ENCODE measurements at places on chromosomes 12 and 14.

- DNase-seq = no peak
Observed at GRCh38 chr14:76322594-76323220, 53.2 kb upstream of the ESRRB start.

DNA sequence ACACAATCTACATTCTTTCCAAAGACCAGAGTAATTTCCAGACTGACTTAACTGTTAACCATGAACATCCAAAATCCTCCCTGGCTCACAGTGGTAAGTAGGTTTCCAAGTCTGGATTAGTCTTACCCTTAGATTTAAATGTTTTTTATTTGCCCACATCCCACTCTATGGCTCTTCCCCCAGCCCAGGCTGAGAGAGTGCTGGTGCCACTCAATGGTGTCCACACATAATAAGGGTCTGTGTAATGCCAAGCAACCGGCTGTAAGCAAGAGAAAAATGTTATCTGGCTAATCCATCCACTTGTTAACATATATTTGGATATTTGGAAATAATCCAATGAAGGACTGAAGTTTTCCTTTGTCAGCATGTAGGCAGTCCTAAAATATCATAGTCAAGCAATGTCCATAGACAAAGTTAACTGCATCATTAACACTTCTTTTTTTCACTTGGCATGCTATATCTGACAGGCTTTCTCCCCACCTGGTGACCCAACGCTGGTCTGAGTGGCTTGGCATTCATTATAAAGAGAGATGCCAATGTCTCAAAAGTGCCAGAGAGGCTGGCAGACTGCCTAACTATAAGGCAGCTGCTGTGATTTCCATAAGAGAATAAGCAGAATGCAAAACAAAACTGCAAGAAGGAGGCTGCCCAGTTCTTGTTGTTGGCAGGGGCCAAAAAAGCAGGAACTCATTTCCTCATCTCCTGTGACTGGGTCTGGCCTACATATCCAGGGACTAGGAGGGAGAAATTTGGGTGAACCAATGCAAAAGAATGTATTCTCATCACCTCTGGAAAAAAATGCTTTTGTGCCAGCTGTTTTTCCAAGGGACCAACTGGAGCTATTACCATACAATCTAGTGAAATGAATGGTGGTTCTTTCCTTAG, 13.9 kb upstream of the HOXC13 start:
- no peak for DNase-seq

DNA sequence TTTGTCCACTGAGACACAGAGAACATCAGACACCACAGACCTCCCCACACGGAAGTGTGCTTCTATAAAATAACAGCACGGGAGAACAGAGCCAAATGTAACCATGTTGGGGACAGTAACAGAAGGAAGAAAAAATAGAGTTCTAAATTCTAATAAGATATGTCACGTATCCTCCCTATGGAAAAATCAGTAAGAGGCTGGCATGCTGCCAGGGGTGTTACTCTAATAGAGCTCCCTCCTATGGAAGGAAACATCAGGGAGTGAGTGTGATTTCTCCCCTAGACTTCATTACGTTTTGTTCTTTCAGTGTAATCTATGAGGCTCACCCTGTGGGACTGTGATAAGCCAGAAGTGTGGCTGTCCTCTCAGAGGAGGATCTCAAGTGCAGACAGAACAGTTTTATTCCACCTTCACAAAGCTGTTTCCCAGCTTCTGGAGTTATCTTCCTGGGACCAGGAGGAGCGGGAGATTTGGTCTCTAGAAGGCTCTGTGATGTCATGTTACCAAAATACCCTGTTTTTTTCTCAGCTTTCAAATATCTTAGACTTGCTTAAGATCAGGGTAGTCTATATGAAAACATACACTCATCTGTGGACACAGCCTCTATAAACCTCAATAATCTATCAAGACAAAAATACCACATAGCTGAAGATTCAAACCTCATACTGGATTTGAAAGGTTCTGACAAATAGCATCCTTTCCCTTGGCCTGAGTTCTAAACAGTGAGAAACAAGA, 69.3 kb downstream of the ZFC3H1 start:
- no peak for DNase-seq

- DNase-seq = no peak
Observed at GRCh38 chr12:53967421-53967925, 5.5 kb upstream of the HOXC11 start.

- DNase-seq = no peak
Observed at GRCh38 chr14:24843494-24843893, 206.5 kb downstream of the STXBP6 start.

DNA sequence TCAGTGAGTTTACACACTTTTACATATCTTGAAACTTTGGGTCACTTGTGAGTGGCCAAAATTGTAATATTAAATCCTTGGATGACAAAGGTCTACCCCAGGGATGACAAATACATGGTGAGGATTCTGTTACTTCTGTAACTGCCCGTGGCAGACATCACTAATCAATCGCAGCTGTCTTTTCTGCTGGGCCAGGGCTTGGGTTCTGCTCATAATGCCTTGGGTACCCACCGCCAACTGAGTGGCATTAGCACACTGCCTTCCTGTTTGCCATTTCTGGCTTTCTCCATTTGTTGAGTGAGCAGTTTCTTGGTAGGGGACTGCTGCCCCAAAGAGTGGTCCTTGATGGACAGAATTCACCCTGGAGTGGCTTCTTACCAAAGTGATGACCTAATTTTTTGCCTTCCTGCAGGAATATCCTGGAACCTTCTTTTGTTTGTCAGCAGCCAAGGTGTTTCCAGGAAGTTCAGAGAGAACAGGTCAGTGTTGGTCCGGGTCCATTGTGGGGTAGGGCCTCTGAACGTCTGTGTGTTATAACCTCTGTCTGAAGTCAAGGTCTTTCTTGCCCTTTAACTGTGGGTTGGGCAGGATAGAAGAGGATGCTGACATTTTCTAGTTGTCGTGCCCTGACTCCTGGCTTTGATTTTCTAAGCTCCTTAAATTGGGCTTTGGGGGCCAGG, 6.2 kb downstream of the TSPAN9 start:
- no peak for DNase-seq

DNA sequence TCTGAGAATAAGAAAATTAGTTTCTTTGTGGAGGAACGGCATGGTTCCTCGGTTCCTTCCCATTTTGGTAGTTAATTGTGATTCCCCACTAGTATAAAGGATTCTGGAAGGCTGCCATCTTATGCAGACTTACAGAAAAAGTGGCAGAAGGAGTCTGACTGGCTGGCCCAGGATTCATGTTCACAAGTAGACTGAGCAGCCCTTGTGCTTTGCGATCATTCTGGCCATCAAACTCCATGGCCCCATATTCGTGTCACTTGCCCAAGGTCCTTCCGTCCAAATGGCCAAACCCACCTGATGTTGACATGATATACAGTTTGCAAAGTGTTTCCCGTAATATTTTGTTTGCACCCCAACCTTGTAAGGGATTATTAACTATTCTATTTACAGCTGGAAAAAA, 297.2 kb upstream of the AMIGO2 start:
- no peak for DNase-seq

- DNase-seq = no peak
Observed at GRCh38 chr12:76957301-76957700, 78.5 kb upstream of the CSRP2 start.

DNA sequence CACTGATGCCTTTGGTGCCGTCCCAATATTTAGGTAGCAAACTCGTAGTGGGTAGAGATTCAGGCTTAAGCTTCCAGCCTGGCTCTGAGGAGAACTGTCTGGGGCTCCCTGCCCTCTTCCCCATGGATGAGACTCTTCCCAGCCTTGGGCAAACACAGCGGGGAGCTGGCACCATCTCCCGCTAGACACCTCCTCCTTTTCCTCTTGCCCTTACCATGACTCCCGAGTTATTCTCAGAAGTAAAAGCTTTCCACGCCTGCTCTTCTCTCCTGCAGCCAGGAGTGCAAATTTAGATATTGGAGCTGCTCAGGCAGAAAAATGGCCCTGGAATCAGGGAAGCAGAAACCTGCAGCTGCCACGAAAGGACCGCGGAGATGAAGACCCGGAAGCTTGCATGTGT, 45.6 kb upstream of the RBM19 start:
- DNase-seq = no peak

- DNase-seq = no peak
Observed at GRCh38 chr12:83016991-83017390, 330.3 kb downstream of the TMTC2 start.

- no peak for DNase-seq
Observed at GRCh38 chr12:12582895-12583303, 20.2 kb upstream of the DUSP16 start.

GRCh38 chr14:92914087-92914656, 8.8 kb upstream of the CHGA start:
- no peak for DNase-seq

GRCh38 chr14:91009501-91010152, 50.8 kb downstream of the RPS6KA5 start:
- no peak for DNase-seq

DNA sequence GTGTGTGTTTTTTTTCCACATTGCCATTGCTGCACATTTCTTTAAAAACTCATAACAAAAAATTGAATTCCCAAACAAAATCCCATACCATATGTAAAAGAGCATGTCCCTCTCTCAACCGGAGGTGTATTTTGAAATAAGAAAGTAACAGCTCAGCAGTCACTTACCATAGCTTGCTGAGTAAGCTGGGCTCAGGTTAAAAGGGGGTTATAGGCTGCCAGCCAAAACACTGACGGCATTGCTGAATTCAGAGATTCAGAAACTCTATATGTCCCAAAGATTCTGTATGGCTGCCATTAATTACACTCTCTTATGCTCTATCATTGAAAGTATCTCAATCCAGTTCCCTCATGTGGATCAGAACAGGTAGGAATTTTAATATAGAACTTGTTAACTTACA, 276.0 kb downstream of the FOXG1 start:
- no peak for DNase-seq

GRCh38 chr12:130504840-130505175, 167.1 kb downstream of the PIWIL1 start:
- DNase-seq = no peak

- DNase-seq = no peak
Observed at GRCh38 chr14:81465507-81466228, 65.5 kb upstream of the STON2 start.

DNA sequence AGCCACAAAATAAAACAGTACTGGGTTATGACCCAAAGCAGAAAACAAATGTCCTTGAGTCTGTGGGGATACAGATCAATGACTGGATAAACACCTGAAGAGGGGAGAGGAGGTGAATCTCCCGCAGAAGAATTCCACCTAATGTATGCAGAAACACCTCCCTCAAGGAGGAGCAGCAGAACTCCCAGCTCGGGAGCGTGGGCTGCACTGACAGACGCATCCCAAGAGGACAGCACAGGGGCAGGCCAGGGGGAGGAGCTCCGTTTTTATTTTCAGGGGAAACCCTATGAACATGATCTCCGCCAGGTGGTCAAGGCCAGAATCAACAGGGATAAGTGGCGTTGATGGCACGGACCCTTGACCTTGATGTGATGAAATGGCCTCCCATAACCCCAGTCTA, 41.8 kb upstream of the PPP2R5C start:
- no peak for DNase-seq

- peak; percentile 65 for DNase-seq
Observed at GRCh38 chr14:86373886-86374285, 843.9 kb downstream of the FLRT2 start.

DNA sequence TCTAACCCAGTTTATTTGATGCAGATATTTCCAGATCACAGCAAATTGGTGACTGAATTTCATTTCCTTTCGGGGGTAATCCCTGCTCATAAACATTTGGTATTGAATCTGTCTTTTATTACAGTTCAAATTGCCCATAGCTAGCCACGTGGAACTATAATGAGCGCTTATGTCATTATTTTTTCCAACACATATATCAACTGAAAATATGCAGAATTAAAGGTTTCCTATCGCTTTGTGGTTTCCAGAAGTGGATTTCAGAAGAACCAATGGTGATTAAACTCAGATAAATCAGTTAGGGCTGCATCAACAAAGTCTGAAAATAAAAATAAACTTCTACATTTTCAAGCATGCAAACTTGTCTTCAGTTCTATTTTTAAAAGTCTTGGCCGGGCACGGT, 111.9 kb downstream of the PIK3C2G start:
- no peak for DNase-seq

DNA sequence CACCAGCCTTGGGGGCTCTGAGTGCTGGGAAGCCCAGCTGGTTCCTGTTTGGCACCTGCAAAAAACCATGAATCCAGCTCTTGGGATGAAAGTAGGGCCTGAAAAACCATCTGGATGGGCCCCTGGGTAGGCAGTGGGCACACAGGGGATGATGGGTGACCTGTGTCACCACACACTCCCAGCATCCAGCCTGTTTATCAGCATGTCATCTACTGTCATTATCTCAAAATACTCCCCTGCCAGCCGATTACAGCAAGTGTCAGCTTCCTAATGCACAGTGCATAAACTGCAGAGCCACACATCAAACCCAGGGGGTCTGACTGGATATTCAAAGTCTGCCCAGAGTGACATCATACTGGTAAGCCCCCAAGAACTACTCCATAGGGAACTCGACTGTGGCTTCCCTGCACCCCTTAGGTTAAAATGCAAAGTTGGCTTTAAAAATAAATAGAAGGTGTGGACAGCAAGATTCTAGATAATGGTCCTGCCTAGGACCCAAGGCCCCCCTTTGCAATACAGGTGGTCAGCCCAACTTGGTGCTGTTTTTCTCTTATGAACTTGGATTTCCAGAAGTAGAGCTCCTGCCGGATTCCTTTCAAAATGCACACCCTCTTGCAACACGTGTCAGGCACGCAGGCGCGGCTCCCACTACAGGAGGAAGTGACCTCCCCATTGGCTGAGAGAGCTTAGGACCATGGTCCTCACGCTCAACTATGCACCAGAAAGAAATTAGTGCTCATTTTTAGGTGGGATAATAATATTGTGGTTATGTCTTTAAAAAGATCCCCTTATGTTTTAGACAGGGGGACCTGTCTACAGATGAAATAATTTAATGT, 94.1 kb downstream of the GCH1 start:
- no peak for DNase-seq
